Cortex of kidney (tissue), 1 donor: ENCODE measurements at places on chromosomes 13 and 19.

GRCh38 chr13:111325941-111326620, 5.6 kb downstream of the TEX29 start:
- DNase-seq, result no peak

- no peak for DNase-seq
Observed at GRCh38 chr19:39472746-39473442, 7.7 kb upstream of the TIMM50 start.

- DNase-seq, result no peak
Observed at GRCh38 chr13:98994896-98995295, 17.0 kb upstream of the DOCK9 start.

GRCh38 chr19:511101-511851, 4.0 kb downstream of the TPGS1 start:
- DNase-seq, result no peak

- no peak for DNase-seq
Observed at GRCh38 chr19:58033741-58034476, at the start of gene ZSCAN1. TSS of gene ZSCAN1 (plus strand) at chr19:58034025. CDS start at chr19:58037837, 3,812 bp downstream.
